ENCODE measurements at places on chromosomes 6 and 20.

- no peak for DNase-seq
Observed at GRCh38 chr6:115770851-115771250, 289.8 kb downstream of the FRK start.

DNA sequence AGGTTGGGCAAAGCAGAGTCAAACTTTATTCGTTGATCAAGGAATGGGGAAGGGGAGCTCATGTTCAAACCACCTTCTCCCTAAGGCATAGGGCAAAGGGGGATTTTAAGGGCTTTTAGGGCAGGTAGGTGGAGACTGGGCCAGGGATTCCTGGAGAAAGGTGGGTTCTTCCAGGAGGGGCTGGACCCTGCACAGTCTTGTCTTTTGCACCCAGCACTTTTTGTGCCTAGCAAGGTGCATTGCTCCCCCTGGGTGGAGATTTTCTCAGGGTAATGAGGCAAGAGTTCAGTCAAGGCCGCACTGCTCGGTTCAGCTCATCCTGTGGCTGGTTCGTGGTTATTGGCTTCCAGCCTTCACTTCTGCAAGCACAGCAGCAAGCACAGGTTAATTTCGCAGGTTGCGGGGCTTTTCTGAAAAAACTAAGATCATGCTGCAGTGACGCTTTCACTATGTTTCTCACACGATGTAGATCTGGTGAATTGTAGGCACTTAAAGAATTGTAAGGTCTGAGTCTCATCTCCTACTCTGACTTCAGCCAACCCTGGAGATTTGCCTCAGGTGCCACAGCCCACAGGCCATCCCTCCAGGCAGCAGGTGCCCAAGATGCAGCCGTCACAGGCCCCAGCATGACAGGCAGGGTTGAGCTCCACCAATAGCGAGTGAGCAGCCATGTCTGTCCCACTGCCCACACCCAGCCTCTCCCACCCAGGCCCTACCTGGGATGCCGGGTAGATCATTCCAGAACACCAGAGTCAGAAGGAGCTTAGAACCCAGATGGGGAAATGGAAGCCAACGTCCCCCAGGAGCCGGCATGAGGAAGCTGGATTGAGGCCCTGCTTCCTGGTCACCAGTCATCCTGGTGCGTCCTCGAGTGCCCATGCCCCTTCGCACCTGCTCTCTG, 37.1 kb downstream of the SUN5 start:
- no peak for DNase-seq

GRCh38 chr6:106339334-106340029, 13.9 kb upstream of the ATG5 start:
- DNase-seq, result peak; percentile 39

DNA sequence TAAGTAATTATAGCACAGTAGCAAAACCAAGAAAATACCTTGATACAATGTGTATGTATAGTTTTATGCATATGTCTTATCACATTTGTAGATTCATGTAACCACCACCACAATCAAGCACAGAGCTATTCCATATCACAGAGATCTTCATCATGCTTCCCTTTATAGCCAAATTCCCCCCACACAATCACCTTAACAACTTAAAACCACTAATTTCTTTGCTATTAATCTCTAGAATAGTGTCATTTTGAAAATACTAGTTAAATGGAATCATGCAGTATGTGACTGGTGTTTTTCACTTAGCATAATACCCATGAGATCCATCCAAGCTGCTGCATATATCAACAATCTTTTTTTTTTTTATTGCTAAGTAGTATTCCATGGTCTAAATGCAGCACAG, 8.2 kb downstream of the HLA-DRA start:
- no peak for DNase-seq

GRCh38 chr6:166351715-166352285, 9.5 kb upstream of the SFT2D1 start:
- peak; percentile 65 for DNase-seq

GRCh38 chr20:24672181-24672880, 202.9 kb downstream of the SYNDIG1 start:
- DNase-seq, result no peak

DNA sequence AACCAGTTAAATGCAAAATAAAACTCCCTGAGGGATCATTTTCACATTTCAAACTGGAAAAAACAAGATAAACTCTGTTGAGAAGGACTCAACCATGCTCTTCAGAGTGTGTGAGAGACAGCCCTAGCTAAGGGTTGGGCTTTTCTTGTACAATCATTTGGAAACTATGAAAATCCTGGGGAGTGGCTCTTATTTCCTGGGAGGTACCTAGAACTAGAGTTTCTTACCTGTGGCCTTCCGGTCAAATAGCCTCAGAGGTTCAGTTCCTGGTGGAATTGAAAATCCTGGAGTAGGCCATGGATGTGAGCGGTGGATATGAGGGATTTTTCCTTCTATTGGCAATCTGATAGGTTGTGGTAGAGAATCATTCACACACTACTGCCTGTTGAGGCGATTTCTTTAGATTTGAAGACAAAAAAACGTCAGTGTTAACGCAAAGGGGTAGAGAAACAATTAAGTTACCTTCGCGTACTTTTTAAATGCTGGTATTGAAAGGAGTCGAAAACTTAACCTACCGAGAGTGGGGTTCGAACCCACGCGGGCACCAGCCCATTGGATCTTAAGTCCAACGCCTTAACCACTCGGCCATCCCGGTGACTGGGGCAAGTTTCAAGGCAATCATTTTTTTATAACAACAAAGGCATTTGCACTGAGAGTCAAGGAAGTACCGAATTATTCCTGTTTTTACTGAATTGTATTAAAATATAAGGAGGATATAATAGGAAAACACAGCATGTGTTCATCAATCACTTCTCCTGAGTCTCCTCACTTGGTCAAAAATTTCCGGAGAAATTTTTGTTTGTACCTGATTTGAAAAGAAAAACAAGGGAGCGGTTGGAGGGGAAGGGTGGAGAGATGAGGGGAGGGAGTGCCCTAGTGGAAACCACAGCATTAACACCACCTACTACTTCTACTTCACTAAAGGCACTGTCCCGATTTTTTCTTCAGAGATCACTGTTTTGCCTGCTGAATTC, 191.3 kb downstream of the OR2B2 start:
- DNase-seq, result no peak

DNA sequence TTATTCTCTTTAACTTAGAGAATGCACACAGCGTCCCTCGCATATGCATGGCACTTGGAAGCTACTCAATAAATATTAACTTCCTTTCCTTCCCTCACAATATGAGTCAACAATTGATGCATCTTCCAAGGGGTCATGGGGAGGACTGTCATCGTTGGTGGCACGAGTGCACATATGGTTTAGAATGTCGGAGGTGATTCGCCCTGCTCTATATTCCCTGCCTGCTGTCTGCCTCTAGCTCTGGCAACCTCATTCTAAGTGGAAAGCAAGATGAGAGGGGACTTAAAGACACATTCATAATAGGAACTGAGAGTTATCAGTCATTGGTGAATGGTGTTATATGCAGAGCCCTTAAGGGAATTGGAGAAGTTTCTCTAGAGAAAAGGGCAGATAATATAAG, 44.6 kb downstream of the MAK start:
- no peak for DNase-seq

GRCh38 chr6:154252678-154253077, 103.9 kb downstream of the IPCEF1 start:
- DNase-seq, result no peak

GRCh38 chr6:167232356-167232755, 58.8 kb upstream of the UNC93A start:
- DNase-seq, result no peak

DNA sequence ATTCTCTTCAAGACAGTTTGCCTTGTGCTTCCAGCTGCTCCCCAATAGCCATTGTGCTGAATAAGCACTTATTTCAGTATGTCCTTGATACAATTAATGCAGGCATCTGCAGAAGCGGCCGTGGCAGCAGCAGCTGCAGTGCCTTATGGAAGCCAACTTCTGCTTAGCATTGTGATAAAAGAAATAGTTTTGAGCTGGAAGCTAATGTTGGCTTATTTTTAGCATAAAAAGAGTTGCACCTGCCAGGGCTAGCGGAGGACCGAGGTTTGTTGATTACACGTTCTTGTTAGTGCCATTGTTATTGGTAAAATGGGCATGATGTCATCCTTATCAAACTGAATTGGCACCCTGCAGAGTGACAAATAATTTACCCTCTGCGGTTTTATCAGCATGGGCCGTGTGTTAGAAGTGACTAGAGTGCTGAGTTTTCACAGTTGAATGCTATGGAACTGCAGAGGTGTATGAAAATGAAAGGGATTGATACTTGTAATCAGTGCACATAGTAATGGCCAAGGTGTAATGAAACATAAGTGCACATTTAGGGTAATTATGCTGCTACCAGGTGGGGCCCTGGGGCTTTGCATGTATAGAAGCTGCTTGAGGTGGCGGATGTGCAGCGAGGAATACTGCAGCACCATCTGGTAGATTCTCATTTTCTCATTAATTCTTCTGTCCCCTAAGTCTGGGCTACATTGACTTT, 334.3 kb downstream of the CDKAL1 start:
- DNase-seq, result peak; percentile 97

- no peak for DNase-seq
Observed at GRCh38 chr20:51500311-51500710, 42.2 kb downstream of the NFATC2 start.

- DNase-seq, result no peak
Observed at GRCh38 chr6:118356054-118356453, 192.0 kb upstream of the PLN start.

DNA sequence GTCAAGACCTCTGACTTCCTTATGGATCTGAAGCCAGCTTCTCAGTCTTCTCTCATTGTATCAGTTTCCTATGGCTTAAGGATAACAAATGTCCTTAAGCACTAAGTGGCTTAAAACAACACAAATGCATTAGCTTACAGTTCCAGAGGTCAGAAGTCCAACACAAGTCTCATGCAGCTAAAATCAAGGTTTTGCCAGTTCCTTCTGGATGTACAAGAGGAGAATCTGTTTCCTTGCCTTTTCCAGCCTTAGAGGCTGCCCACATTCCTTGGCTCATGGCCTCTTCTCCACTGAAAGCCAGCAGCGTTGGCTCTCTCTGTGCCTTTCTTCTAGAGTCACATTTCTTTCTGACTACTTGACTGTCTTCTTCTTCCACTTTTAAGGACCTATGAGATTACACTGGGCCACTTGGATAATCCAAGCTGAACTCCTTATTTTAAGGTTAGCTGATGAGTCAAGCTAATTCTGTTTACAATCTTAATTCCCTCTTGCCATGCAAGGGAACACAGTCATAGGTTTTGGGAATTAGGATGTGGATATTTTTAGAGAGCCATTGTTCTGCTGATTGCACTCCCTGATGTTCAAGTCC, 179.0 kb downstream of the BCAS1 start:
- no peak for DNase-seq

DNA sequence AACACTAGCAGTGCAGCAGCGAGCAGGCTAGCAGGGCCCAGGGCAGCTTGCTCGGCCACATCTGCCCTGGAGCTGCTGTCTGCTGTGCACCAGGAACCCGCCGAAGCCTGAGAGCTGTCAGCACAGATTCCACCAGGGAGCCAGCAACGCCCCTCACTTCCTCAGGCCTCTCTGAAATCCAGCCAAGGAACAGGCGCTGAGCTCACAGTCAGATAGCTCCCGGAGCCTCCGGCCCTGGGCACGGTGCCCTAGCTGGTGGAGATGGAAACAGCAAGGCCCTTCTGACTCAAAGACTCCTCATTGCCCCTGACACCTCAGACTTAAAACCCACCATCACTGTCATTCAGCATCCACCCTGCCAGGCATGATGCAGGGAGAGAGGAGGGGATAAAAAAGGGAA, 839.4 kb downstream of the MAFB start:
- DNase-seq, result no peak

DNA sequence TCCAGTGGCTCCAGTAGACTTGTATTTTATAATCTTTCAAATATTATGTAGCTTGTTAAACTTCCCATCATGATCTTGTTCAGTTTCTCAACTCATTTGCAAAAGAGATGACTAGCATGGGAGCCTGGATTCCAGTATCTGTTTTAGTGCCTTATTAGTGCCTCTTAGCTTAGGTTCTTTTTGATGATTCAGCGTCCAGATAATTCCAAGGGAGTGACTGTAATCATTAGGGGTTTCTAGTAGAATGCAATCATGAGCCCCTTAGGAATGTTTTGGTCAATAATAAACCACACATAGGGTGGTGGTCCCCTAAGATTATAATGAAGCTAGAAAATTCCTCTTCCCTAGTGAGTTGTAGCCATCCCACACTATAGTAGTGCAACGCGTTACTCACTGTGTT, 7.0 kb downstream of the CD2AP start:
- DNase-seq, result no peak

- DNase-seq, result no peak
Observed at GRCh38 chr6:128572294-128572693, 51.9 kb upstream of the PTPRK start.

GRCh38 chr6:30206799-30207618, 6.2 kb downstream of the TRIM26 start:
- DNase-seq, result no peak

DNA sequence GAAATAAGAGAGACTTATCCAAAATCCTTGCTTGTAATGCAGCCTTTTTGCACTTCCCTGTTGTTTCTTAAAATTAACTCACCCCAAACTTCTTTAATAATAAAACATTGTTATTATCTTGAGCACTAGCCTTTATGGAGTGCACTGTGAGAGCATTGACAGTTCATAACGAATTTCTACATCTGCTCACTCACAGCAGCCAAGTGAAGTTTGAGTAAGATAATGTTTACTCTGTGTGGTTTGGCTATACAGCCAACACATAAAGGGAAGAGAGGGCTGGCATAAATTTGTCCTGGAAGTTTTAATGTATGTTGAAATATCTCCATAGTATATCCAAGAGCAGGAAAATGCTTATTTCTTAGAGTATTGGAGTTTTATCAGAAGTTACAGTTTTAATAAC, 227.9 kb downstream of the FRK start:
- DNase-seq, result no peak

DNA sequence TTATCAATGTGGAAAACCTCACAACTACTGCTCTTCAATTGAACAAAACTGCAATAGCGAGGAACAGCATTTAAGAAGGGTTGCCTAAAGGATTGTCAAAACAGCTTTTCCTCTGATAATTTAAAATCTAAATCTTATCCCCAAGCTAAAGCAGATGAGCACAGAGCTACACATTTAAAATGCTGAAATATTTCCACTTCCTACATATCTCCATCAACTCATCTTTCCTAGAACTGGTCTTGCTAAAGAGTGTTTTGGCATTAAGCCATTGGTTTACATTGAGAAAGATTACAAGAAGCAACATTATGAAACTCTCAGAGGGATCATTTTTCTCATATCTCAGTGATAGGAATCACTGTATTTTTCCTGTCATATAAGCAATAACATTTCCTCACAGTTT, 3.6 kb downstream of the OR10C1 start:
- no peak for DNase-seq

DNA sequence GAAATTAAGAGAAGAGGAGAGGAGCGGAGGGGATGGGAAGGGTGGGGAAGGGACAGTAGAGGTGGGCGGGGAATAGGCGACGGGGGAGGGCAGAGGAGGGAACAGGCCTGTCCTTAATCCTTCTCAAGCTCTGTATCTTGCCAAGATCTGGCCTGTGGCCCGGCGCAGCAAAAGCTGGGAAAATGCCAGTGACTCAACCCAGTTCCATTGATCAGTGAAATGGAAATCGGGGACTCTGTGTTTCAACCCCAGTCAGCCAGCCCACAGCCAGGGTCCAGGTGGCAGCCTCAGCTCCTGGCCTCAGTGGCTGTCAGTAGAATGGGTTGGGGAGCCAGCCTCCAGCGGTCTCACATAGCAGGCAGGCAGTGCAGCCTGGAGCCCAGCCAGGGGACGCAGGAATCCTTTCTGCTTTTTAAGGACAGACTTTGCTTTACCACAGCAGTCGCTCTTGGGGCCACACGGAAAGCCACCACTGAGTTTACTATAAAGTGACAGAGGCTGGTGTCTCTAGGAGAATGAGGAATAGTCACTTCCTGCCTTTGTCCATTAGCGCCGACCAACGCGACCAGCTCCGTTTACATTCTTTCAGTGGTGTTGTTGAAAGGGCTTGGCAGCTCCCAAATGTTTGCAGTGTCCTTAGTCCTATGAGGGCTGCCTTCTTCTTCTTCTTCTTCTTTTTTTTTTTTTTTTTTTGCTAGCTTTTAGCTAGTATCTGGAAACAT, 128.0 kb downstream of the RIN2 start:
- DNase-seq, result no peak
